Thyroid gland (tissue), 4 donors: ENCODE measurements at places on chromosomes 5 and 9. TPM values are rescaled to one million over a fixed set of nuclear protein-coding genes. Genes with fewer than 3 reads are reported as not detected.

Gene PCDHGB7
- total RNA-seq, result 19.7 TPM

Gene STPG3
- total RNA-seq, result not detected

Gene TMC1
- 0.11 TPM for total RNA-seq

Gene PCDHGA2
- 5.5 TPM for total RNA-seq

Gene PPP3R2
- not detected for total RNA-seq

Gene DPYSL3
- total RNA-seq, result 43.1 TPM

Gene SPINK14
- not detected for total RNA-seq

Gene FAM81B
- total RNA-seq, result 0.46 TPM

Gene ACOT12
- not detected for total RNA-seq

Gene SPINK4
- not detected for total RNA-seq

Gene UGT3A1
- not detected for total RNA-seq

Gene IFNA21
- total RNA-seq, result not detected

Gene NOL6
- 25.3 TPM for total RNA-seq

Gene IL7R
- 13.6 TPM for total RNA-seq

Gene PRRX2
- 2.9 TPM for total RNA-seq

Gene LRRC19
- total RNA-seq, result not detected

Gene OTULINL
- total RNA-seq, result 10.5 TPM

Gene MARCOL
- not detected for total RNA-seq

Gene DRD1
- not detected for total RNA-seq

Gene RASEF
- total RNA-seq, result 65.5 TPM

Gene ENG
- total RNA-seq, result 45.6 TPM

Gene TMEM267
- 24.6 TPM for total RNA-seq

Gene CXCL14
- 39.4 TPM for total RNA-seq

Gene KLHL3
- total RNA-seq, result 21.0 TPM

Gene NINJ1
- 168 TPM for total RNA-seq
